HuH-7 (cell line): ENCODE measurements at places on chromosomes 5 and 9.

DNA sequence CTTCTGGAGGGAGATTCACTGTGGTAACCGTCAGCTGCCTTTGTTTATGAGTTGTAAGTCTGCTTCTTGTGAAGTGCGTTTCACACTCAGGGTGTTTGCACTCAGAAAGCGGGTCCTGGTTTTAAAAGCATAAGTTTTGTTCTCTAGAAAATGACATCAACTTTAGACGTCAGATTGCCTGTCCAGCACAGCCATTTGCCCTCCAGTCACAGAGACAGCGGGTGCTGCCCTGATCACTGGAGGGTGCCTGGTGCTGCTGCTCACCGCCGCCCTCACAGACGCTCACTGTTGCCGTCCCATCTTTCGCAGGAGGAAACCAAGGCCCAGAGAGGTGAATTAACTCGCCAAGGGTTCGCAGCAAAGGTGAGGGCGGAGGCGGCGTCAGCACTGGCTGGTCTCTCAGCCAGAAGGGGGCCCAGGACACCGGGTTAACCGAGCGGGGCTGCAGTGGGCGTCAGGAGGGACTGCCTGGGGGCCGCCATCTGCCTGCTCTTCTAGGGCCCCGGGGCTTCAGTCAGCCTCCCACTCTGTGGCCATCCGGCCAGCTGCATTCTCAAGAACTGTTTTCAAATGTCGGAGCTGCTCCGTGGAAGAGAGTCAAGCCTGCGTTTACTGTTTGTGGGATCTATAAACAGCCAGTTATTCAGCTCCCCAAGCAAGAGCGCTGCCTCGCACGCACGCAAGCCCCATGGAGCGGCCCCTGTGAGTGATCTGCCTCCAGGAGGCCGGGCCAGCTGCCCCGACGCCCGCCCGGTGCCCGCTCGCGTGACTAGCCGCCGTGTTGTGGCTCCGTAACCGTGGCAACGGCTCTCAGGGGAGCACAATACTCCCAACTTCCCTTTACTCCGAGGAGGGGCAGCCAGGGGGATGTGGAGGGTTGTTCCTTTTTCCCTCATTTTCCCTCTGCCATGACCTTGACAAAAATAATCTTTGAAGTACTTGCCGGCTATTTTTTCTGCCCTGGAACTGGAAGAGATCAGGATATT lies 43.4 kb upstream of the EXOC3 start:
- no peak for DNase-seq

DNA sequence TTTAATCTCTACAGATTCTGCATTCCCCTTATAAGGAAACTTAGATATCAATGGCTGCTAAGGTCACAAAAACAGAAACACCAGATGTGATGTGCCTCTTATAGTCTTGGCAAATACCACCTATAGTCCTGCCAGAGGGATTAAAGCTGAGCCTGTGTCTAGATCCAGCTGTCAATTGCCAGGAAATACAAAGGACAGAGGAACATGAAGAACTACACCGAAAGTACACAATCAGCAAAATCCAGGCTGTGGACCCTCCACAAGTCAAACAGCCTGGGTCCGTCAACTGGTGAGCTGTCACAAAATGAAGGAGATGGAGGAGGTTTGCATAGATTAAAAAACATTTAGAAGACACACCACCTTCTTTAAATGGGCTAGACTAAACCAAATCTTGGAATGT lies 85.4 kb downstream of the KLF4 start:
- no peak for DNase-seq

GRCh38 chr9:101197026-101197425 lies 168.5 kb downstream of the PLPPR1 start:
- no peak for DNase-seq

- DNase-seq, result no peak
These were observed 142.0 kb downstream of the RMI1 start for GRCh38 chr9:84122572-84122971.

- DNase-seq, result peak; percentile 10
These were observed 998.8 kb downstream of the MAT2B start for GRCh38 chr5:164504141-164504772.

DNA sequence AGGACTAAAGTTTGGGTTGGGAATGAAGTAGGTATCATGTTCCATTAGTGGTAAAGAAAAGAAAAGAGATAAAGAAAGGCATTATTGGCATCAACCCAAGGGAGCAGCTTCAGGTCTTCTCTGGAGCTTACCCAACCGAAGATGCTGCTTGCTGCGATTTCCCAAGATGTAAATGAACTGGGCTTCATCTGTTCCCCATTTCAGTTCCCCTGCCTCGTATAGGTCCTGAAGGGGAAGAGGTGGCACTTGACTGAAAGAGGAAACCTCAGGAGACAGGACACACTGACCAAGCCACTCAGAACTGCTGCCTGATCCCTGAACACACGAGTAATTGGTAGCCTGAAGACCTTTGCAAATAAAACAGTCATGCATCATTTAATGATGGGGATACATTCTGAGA lies 24.6 kb downstream of the ANXA6 start:
- DNase-seq, result no peak

DNA sequence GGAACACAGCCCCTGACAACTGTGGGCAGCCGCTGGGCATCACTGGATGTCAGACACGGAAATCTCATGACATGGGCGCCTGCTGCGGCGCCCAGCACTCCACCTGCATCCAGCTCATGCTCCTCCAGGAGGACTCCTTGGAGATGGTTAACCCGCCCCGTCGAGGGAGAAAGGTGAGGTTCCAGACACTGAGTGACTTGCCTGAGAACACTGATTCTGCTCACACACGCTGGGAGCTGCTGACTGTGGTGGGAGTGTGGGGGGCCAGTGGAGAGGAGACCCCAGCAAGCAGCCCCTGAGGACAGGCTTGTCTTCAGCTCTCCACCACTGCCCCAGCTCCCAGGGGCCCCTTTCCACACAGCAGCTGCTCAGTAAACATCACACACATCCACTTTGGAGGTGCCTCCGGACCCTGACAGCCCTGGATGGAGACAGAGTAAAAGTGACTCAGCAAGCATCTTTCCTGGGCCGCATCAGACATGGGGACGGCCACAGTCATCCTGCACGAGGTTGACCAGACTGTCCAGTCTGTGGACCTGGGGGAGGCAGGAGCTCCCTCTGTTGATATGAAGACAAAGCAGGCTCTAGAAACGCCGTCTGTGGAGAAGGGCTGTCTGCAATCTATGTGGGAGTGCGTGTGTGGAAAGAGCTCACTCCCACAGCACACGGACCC lies 283.7 kb upstream of the IRX4 start:
- no peak for DNase-seq

GRCh38 chr9:89379508-89380115 lies 61.3 kb downstream of the SECISBP2 start:
- no peak for DNase-seq

DNA sequence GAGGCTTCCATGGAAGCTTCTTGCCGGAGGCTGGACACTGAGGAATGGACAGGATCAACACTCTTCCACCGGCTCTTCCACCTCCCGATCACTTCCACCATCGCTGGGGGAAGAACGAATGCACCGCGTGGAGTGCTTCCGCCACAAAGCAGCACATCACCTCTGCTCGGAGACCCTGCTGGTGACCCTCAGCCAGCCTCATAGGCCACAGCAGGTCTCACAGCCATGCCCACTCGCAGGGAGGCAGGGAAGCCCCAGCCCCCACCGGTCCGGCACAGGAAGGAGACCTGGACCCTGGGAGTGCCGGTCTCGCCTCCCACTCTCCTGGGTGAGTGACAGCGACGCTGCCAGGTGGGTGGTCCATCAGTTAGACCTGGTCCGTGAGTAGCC lies 4.7 kb downstream of the MRPL36 start:
- DNase-seq, result no peak

DNA sequence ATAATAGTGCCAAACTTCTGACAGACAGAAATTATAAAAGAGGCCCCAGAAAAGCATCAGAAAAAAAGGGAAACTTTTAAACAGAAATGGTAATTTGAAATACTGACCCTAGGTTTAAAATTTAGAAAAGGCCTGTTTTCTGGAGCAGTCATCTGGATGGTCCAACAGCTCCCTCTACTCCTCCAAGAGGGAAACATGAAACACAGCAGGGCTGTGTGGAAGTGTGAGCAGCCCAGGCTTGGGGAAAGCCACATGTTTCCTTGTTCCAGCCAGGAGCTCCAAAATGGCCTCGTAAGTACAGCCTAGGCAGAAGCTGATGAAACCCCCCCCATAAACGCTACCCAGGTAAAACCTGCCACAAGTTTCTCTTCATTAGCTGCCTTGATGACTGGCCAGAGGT lies 499.3 kb upstream of the ADAMTS16 start:
- DNase-seq, result no peak

DNA sequence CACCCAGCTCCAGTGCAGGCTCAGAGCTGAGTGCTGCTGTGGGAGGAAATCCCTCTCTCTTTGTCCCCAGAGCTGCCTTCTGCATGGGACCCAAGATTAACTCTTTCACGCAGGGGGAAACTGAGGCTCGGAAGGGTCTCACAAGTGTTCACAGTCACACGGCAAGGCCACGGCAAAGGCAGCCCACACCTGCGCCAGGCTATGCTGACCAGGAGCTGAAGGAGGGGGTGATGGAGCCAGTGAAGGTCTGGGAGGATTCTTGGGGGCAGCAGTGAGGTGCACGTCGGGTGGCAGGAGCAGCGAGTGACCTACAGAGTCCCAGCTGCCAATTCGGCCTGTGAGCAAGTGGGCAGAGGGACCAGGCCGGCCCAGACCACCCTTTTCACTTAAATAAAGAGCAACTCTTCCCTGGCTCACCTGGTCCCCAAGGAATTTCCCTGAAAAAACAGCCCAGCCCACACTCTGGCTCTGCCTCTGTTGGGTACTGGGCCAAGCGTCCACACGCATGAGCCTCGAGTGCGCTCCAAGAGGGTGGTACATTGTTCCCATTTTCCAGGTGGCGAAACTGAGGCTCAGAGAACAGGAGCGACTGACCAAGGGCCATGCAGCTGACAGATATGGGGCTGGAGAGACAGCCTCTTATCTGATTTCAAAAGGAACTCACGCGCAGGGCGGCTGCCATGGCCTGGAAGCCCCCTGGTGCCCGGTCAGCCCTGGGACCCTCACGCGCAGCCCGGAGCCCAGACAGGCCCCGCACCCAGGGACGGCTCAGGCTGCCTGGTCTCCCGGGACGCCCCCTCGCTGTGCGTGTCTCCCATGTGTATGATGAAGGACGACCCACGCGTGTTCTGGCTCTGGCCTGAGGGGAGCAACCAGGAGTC lies 28.2 kb downstream of the SARDH start:
- DNase-seq, result no peak

DNA sequence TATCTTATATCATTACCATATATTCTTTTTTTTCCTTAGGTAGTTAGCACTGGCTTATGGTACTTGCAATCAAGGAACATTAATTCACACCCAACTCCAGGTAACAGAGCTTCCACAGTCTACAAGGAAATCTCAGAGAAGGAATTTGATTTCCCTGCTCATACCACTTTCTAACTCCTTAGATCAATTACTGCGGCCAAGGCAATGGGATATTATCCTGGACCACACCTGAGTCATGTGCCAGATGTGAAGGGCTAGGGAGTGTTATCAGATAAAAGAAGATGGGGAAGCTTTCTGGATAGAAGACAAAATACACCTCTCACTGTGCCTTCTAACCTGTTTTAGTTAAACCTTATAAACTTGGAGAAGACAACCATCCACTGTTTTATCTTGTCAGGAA lies 181.2 kb downstream of the CCDC192 start:
- DNase-seq, result no peak

DNA sequence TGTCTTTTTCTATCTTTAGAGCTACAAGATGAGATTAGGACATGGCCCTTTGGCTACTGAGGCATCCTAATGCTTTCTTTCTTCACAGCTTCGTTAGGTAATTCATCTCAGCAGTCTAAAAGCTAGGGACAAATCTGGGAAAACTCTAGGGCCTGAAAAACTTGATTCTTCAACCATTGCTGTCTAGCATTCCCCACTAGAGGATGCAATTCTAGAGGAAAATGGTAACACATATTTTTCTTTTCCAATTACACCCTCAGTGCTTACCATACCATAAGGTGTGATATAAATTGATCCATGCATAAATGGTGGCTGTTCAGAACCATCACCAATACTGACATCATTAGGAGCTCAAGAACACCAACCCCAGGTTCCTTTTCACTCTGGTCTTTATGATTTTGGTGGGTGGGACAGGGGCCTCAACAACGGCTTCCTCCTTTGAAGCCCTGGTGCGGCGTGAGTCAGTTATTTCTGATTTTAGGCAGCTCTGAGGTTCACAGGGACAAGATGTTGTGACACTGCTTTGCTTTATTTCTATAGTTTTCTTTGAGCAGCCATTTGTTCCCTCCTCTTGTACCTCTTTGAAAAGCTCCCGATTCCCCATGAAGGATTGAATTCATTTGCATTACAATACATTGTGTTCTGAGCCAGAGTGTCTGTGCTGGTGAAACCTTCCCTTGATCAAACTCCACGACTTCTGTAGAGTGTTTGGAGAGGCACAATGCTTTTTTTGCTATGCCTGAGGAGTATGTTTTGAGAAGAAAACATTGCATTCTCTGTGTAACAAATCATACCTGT lies 526.0 kb upstream of the TRPC7 start:
- no peak for DNase-seq

- DNase-seq, result no peak
These were observed 89.3 kb upstream of the TNC start for GRCh38 chr9:115207003-115207836.

DNA sequence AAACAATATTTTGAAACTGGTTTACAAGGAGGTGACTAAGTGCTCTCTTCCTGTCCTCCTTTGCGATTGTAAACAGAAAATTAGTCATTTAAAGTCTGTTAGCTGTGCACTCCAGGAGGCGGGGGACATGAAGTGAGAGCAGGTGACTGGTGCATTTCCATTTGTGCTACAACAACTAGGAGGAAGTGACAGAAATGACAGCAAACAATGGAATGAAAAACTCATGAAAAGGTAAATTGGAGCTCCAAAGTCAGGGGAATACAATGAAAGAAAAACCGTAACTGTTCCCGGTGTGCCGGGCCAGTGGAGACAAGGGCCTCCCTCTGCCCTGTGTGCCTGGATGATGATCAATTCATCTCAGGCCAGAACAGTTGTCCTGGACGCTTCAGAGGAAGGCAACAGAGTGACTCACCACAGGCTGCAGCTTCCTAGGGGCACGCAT lies 439.9 kb downstream of the GADD45G start:
- DNase-seq, result no peak

DNA sequence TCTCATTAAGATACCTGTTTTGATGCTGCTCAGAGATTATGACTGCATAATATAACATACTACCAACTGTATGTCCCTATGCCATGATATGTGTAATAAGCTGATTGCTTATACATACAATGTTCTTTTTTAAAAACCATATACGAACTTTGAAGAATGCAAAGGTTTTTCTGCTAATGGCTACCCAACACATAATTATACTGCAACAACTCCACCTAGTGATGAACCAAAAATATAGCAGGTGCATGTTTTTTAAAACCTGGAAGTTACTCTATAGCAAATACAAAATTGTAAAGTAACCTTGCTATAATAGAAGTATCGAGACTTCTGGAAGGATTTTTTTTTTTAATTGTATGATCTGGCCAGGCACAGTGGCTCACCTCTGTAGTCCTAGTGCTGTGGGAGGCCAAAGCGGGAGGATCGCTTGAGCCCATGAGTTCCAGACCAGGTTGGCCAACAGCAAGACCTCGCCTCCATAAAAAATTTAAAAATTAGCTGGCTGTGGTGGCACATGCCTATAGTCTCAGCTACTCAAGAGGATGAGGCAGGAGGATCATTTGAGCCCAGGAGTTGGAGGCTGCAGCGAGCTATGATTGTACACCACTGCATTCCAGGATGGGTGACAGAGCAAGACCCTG lies 49.1 kb downstream of the HOMER1 start:
- DNase-seq, result peak; percentile 16
